ENCODE measurements at places on chromosomes 11 and 22.

- DNase-seq = peak; percentile 2
Observed at GRCh38 chr11:117621226-117621625, 175.8 kb downstream of the DSCAML1 start.

- DNase-seq = no peak
Observed at GRCh38 chr11:87031433-87032170, 6.1 kb upstream of the TMEM135 start.

DNA sequence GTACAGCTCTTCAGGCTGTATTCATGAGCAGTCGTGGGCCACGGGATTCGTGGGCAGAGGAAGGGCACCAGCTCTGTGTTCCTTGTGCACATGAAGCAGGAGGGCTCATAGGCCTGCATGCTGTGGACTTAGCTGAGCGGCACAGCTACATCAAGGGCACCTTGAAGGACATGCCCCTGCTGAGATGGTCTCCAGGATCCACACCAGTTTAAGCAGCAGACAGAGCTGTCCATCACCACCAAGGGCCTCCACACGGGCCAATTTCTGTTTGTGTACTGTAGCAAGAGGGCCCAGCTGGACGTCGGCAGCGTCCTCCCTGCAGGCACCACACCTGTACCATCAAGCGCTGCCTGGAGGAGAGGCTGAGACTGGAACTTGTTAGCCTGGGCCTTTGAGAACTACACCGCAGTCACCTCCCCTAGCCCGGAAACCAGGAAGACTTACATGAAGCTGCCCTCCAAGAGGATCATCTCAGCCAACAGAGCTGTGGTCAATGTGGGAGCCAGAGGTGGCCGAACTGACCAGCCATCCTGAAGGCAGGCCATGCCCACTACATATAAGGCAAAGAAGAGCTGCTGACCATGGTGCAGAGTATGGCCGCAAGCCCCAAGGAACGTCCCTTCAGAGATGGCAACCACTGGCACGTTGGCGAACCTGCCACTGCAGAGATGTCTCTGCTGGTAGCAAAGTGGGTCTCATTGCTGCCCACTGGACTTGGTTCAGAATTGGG is 32.7 kb upstream of the GNB1L start:
- DNase-seq = no peak

- DNase-seq = peak; percentile 39
Observed at GRCh38 chr22:41308544-41308947, 7.2 kb downstream of the ZC3H7B start.

- peak; percentile 87 for DNase-seq
Observed at GRCh38 chr11:73185680-73186293, 32.3 kb upstream of the P2RY2 start.

DNA sequence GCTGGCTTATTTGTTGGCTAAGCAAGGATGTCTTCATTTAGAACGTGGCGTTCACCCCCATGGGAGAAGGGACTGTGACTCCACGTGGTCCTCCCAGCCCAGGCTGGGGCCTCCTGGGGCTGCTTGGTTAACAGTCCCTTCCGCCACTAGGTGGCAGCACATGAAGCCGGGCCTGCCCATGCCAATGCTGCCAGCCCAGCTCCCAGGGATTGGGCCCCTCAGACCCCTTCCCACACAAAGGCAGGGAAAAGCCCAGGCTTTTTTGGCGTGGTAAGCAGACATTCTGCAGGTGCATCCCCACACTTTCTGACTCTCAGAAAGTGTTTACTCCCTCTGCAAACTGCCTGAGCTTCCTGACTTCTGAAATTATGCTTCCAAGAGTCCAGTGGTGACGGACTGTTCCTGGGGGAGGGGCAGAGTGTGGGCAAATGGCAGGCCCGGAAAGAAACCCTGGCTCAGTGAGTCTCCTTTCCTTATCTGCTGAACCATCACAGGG is 3.1 kb downstream of the CBX6 start:
- peak; percentile 53 for DNase-seq

DNA sequence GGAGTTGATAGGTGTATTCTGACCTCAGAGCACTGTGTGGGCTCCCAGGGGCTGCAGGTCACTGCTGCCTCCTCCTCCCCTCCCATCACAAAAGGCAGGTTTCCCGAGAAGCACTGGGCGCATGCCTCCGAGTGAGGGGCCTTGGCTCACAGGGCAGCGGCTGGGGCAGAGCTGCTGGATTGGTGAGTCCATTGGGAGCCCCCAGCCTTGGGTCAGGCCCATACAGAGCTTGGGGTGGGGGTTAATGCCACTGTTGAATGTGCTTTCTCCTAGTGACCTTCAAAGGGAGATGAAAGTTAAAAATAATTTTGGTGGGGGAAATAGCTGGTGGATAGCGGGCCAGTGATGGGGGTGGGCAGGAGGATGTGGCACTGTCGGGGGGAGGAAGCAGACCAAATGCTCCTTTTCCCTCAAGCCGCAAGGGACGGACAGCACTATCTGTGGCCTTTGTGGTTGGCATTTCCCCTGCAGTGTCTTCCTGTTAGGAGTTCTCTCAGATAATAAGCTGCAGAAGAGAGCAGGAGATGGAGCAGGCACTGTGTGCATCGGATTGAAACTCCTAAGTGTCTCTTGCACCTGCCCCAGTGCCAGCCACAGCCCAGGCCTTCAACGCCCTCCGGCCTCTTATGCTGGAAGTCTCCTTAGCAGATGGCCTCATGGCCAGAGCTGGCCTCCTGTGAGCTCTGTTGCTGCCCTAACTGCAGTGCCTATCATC is 3.2 kb downstream of the TUBA8 start:
- no peak for DNase-seq

- DNase-seq = no peak
Observed at GRCh38 chr11:43988040-43988817, 45.8 kb downstream of the C11orf96 start.

DNA sequence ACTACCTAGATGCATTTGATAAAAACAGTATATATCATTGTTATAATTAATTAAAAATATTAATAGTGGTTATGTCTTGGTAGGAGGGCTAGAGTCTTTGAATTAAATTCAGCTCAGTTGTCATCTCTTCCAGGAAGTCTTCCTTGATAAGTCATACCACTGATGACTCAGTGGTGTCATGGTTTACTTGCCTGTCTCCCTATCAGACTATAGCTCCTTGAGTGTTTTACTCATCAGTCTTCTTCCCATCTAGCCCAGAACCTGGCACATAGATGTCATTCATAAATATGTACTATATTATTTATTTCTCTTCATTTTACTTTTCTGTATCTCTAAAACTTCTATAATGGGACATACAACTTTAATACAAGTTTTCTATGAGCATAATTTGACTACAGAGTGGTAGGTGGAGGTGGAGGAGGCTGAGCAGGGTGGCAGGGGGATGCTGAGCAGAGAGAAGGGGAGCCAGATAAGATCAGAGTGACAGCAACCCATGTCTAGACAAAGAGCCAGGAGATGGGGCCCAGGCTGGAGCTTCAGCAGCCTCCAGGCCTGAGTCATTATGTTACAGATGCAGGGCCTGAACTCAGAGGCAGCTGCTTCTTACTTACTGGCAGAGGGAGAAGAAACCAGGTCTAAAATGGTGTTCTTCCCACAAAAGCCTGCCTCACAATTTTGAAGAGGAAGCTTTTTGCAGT is 82.3 kb upstream of the PHOX2A start:
- DNase-seq = peak; percentile 45

- DNase-seq = no peak
Observed at GRCh38 chr11:3353066-3353465, 25.9 kb downstream of the ZNF195 start.

DNA sequence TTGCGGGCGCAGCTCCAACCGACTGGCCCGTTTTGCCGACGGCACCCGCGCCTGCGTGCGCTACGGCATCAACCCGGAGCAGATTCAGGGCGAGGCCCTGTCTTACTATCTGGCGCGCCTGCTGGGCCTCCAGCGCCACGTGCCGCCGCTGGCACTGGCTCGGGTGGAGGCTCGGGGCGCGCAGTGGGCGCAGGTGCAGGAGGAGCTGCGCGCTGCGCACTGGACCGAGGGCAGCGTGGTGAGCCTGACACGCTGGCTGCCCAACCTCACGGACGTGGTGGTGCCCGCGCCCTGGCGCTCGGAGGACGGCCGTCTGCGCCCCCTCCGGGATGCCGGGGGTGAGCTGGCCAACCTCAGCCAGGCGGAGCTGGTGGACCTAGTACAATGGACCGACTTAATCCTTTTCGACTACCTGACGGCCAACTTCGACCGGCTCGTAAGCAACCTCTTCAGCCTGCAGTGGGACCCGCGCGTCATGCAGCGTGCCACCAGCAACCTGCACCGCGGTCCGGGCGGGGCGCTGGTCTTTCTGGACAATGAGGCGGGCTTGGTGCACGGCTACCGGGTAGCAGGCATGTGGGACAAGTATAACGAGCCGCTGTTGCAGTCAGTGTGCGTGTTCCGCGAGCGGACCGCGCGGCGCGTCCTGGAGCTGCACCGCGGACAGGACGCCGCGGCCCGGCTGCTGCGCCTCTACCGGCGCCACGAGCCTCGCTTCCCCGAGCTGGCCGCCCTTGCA is 1.0 kb downstream of the FJX1 start:
- peak; percentile 48 for DNase-seq

- DNase-seq = peak; percentile 17
Observed at GRCh38 chr22:32557444-32557843, 82.8 kb downstream of the FBXO7 start.

DNA sequence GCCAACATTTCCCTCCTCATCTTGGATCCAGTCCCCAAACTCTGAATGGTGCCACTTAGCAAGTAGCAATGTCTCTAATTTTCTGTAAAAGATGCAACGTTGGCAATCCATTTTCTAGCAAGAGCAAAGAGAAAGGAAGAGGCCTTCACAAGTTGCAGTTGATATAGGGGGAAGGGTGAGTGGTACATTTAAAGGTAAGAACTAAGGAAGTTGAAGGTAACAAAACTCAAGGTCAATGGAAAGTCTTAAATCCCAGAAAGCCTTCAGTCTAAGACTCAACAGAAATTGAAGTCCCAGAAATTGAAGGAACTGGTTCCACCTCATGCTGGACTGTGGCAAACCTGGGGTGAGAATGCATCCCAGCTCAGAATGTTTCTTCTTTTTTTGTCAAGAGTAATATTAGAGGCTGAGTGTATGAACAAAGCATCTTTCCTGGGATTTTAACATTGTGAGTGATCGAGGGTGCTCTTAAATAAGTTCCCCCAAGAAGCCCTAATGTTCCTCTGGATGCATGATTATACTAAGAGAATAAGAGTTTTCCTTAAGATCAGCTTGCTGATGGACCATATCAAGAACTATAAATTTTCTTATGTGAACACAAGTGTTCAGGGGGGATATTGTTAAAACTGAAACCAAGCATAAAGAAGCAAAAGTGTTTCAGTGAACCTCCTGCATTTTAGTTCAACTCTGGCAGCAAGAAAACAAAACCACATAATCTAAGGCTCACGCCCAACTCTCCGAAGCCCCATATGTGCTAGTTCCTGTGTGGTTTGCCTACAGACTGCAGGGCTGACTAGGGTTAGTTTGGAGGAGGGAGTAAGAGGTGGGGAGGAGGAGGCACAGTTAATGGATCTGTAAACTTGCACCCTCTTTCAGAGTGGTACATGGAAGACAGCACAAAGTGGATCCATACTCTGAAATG is at the start of gene GRAP2:
Gene GRAP2, plus strand, starts transcription at position 779 of the 922 bp plus-strand sequence. CDS start 46,023 bp downstream, outside the sequence.
- no peak for DNase-seq

- DNase-seq = no peak
Observed at GRCh38 chr11:124832571-124832970, 32.4 kb upstream of the MSANTD2 start.

DNA sequence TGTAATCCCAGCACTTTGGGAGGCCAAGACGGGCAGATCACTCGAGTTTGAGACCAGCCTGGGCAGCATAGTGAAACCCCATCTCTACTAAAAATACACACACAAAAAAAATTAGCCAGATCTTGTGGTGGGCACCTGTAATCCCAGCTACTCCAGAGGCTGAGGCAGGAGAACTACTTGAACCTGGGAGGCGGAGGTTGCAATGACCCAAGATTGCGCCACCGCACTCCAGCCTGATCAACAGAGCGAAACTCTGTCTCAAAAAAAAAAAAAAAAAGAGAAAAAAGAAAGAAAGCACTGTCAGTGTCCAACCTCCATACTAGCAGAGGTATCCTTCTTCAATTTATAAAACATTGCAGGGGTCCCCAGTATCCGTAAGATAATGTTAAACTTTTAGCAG is 17.8 kb downstream of the RAB6A start:
- DNase-seq = no peak

- no peak for DNase-seq
Observed at GRCh38 chr22:49201046-49201970, 626.4 kb downstream of the BRD1 start.

- no peak for DNase-seq
Observed at GRCh38 chr22:29113319-29113718, 40.5 kb downstream of the KREMEN1 start.

- DNase-seq = no peak
Observed at GRCh38 chr22:41933411-41934177, 7.0 kb upstream of the TNFRSF13C start.

- no peak for DNase-seq
Observed at GRCh38 chr11:95093548-95093947, 3.9 kb downstream of the ENDOD1 start.

GRCh38 chr11:36153551-36153950 is 135.7 kb downstream of the COMMD9 start:
- DNase-seq = no peak

DNA sequence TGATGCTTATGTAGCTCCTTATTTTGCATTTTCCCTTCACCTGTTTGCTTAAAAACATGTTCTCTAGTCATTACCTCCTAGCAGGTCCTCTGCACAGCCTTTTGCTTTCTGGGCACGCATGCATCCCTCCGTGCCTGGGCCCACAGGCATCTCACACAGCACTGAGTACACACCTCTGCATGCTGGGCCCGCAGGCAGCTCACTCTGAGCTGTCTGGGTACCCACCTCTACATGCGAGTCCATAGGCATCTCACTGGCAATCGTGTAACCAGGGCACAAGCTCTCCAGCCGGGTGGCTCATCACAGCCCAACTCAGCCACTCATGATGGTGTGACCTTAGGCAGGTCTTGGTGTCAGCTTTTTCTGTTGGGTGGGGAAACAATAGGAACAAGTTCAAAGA is 68.7 kb upstream of the GAL start:
- no peak for DNase-seq

GRCh38 chr22:41334215-41334614 is 32.9 kb downstream of the ZC3H7B start:
- DNase-seq = no peak

GRCh38 chr22:35838855-35839576 is 121.3 kb downstream of the APOL5 start:
- peak; percentile 77 for DNase-seq

DNA sequence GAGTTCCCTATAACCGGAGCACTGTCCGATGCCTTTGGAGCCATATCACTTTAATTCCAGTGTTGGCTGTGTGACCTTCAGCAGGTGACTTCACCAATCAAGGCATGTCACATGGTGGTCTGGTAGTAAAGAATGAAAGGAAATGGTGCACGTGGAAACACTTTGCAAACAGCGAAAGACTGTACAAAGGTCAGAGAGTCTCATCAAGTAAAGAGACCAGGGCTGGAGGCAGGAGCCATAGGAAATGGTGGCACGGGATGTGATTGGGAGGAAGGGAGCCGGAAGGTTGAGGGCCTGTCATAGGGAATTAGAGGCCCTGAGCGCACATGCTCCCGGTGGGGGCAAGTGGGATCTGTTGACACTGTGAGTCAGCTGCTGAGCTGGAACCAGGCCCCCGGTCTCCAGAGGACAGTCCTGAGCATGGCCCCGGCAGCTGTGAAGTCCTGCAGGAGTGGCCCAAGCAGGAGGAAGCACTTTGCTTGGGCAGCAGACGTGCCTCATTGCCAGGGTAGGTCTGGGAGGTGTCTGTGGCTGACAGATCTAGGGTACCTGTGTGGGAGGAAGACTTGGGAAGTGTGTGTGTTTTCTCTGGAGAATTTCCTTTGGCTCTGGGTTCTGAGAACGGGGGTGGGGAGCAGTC is 2.0 kb downstream of the DAGLA start:
- DNase-seq = no peak

- peak; percentile 50 for DNase-seq
Observed at GRCh38 chr11:74269161-74269811, 42.2 kb downstream of the P4HA3 start.
